NCI-H345 (cell line): ENCODE measurements at places on chromosomes 2 and 18.

- no peak for DNase-seq
These were observed 159.2 kb downstream of the DDX1 start for GRCh38 chr2:15750822-15751329.

GRCh38 chr2:191401287-191401686 is 156.1 kb downstream of the MYO1B start:
- DNase-seq: no peak

GRCh38 chr2:86298411-86299390 is 38.7 kb downstream of the REEP1 start:
- DNase-seq: no peak

DNA sequence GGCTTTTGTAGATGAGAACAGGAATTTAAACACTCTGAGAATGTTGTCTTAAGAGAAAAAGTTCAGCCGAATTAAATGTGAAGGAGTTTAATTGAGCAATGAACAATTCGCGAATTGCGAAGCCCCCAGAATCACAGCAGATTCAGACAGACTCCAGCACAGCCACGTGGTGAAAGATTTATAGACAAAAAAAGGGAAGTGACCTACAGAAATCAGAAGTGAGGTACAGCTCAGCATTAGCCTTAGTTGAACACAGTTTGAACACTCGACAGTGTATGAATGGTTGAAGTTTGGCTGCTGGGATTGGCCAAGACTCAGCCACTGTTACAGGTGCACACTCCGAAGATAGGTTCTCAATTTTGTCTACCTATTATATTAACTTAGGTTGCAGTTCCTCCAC is 264.0 kb upstream of the CHST9 start:
- DNase-seq: peak; percentile 2

DNA sequence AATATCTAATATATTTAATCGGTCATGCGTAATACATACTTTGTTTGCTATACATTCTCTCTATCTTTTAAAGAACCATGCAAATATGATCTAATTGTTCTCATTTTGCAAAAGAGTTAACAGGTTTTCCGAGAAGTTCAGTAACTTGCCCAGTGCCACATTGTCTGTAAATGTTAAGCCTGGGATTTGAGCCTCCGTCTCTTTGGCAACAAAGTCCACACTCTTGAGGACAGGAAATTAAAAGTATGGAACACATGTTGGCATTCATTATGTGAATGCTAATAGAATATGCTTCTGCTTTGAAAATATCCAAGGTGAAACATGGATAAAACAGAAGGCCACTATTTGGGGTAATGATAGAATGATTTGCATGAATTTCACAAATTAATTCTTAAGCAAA is 85.2 kb downstream of the LRP1B start:
- DNase-seq: no peak

- DNase-seq: no peak
These were observed 214.0 kb downstream of the KLHL29 start for GRCh38 chr2:23599006-23599405.

GRCh38 chr18:73724958-73725357 is 422.7 kb downstream of the FBXO15 start:
- no peak for DNase-seq

- no peak for DNase-seq
These were observed 208.6 kb downstream of the PARD3B start for GRCh38 chr2:204753841-204754240.

GRCh38 chr2:21231985-21232384 is 108.2 kb downstream of the TDRD15 start:
- DNase-seq: no peak
